ENCODE measurements at places on chromosomes 4 and X. TPM values are rescaled to one million over a fixed set of nuclear protein-coding genes. Genes with fewer than 3 reads are reported as not detected.

DNA sequence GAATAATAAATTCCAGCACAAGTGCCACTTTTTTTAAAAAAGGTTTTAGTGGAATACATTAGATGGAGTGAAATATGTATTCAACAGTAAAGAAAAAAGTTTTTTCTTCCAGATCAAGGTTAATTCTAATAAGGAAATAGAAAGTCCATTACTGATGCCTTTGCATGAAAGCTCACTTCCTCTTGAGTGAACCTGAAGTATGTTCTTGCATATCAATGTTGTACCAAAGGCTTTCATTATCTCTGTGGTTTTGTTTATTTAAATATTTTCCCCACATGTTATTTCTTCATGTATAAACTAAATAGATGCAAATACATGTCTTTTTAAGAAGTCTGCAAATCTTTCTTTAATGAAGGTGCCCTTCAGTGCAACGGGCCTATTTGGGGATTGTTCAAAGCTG is 307.9 kb downstream of the C4orf33 start:
- DNase-seq, result no peak

- DNase-seq, result no peak
Observed at GRCh38 chr4:127988638-127989037, 23.4 kb downstream of the ABHD18 start.

- DNase-seq, result no peak
Observed at GRCh38 chr4:129246910-129247461, 151.0 kb downstream of the C4orf33 start.

GRCh38 chr4:188665491-188666457 is 526.5 kb downstream of the TRIML1 start:
- no peak for DNase-seq

CT45A3 gene
- total RNA-seq, result not detected

DNA sequence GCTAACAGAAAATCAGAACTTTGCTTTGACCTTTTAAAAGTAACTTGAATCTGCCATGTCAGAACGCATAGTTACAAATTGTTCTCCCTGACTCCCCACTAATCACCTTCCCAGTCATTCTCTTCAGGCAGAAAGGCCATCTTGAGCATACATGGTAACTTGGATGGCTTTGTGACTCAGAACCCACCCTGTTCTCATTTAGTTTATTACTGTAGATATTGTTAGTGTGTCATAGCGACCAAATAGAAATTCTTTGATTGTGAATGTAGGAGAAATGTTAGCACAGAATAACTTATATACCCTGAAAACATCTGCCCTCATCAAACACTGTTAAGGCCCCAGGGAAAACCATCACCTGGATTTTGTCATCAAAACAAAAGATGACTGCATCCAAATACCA is 382.0 kb downstream of the MAGEB5 start:
- DNase-seq, result no peak

Measured in H7 (cell line).